ENCODE measurements at places on chromosomes 5 and 9.

DNA sequence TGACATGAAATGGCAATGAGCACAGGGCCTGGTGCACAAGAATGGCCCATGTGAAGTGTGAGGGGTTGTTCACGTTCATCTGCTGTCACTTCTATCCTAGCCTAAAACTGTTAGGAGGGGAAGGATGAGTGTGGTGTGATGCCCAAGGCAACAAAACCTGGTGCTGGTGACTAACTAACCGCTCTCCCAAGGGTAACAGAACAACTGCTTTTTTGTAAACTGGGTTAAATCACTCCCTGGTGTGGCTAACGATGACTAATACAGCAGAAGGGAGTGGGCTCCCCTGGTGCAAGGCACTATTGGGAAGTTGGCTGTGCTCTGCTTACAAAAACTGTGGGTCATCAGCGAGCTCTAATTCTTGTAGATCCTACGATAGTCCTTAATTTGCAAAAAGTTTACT is 103.2 kb upstream of the VCAN start:
- no peak for DNase-seq

- DNase-seq, result no peak
Measured at GRCh38 chr9:79574781-79575180, 3.0 kb downstream of the TLE4 start.

GRCh38 chr9:83937861-83938455 is 16.7 kb upstream of the KIF27 start:
- no peak for DNase-seq

GRCh38 chr5:159324102-159324755 is 6.1 kb downstream of the IL12B start:
- no peak for DNase-seq

- DNase-seq, result no peak
Measured at GRCh38 chr5:54673523-54674225, 156.1 kb downstream of the SNX18 start.

DNA sequence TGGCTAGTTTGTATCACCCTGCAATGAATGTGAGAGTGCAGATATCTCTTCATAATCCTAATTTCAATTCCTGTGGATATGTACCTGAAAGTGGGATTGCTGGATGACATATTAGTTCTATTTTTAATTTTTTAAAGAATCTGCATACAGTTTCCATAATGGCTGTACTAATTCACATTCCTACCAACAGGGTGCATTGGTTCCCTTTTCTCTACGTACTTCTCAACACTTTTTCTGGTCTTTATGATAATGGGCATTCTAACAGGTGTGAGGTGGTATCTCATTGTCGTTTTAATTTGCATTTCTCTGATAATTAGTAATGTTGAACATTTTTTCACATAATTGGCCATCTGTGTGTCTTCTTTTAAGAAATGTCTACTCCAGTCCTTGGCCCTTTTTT is 927.5 kb downstream of the DTWD2 start:
- no peak for DNase-seq

GRCh38 chr9:97710356-97711222 is 13.4 kb upstream of the XPA start:
- no peak for DNase-seq

GRCh38 chr5:103358305-103358995 is 99.9 kb downstream of the MACIR start:
- no peak for DNase-seq

DNA sequence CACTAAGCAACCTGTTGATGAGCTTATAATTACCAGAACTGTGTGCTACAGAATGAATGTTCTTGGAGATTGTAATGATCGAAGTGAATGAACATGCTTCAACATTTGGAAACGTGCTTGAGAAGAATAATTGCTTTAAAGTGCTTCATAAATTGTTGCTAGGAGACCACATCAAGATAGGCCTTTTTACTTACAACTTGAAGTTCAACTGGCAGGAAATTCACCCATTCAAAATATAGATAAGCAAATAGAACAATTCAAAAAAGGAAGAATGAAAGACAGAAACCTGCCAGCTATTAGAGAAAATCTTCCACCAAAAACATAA is 38.0 kb upstream of the SLC44A1 start:
- DNase-seq, result no peak

- DNase-seq, result no peak
Measured at GRCh38 chr9:6960777-6961176, 203.0 kb downstream of the KDM4C start.

DNA sequence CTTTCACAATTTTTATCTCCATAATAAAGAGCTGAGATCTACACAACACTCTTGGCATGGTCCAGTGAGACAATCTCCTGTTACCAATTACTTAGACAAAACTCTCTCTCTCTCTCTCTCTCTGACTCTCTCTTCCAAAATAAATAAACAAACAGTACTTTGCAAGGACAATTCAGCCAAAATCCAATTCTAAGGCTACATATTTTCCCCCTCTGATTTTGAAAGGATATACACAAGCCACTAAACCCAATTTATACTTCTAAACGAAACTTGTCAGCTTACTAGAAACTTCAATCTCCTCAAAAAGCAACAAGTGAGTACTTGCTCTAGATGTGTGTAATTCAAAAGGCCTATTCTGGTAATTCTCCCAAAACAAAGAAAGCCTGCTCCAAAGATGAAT is 26.3 kb upstream of the TNPO1 start:
- DNase-seq, result no peak

- DNase-seq, result no peak
Measured at GRCh38 chr5:31412324-31412723, 119.6 kb downstream of the DROSHA start.

GRCh38 chr9:127509955-127510299 is 58.6 kb downstream of the LRSAM1 start:
- DNase-seq, result no peak

- no peak for DNase-seq
Measured at GRCh38 chr5:123047706-123048105, 11.2 kb upstream of the PPIC start.

DNA sequence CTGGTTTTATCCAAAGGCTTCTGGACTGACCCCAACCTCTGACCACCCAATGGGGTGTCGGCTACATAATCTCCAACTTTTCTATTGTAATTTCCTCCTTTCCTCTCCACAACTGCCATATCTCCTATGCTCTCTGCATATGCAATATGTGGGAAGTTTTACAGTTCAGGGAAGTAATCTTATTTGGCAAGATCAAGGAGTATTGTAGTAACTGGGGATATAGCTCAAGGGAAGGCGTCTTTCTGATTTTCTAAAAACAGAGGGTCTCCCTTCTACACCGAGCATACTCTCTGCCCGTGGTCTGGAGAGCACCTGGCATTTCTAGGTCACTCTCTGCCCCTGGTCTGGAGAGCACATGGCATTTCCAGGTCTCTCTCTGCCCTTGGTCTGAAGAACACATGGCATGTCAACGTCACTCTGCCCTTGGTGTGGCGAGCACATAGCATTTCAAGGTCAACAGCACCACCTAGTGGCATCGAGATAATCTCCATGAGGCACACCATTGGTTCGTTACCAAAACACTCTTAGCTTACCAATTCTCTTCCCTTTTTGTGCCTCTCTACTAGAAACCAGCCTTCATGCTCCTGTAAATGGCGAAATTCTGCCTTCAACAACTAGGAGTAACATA is 616.4 kb upstream of the NUDT12 start:
- DNase-seq, result peak; percentile 51

DNA sequence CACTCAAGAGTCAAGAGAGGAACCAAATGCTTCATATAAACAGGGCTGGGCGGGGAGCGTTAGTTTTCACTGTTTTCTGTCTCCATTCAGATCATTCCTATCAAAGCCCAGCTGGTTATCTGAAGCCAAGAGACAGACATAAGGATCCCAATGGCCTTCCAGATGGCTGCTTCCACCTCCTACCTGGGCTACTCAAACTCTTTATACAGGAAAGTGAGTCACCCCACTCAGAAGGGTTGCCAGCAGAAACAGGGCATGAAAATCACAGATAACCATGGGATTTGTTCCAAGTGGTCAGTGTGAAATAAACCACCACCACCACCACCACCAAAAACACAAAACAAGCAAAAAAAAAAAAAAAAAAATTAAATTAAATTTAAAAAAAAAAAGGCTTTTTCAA is 5.5 kb downstream of the PRSS3 start:
- no peak for DNase-seq

- peak; percentile 28 for DNase-seq
Measured at GRCh38 chr5:115657881-115658233, 32.0 kb upstream of the TMED7 start.

DNA sequence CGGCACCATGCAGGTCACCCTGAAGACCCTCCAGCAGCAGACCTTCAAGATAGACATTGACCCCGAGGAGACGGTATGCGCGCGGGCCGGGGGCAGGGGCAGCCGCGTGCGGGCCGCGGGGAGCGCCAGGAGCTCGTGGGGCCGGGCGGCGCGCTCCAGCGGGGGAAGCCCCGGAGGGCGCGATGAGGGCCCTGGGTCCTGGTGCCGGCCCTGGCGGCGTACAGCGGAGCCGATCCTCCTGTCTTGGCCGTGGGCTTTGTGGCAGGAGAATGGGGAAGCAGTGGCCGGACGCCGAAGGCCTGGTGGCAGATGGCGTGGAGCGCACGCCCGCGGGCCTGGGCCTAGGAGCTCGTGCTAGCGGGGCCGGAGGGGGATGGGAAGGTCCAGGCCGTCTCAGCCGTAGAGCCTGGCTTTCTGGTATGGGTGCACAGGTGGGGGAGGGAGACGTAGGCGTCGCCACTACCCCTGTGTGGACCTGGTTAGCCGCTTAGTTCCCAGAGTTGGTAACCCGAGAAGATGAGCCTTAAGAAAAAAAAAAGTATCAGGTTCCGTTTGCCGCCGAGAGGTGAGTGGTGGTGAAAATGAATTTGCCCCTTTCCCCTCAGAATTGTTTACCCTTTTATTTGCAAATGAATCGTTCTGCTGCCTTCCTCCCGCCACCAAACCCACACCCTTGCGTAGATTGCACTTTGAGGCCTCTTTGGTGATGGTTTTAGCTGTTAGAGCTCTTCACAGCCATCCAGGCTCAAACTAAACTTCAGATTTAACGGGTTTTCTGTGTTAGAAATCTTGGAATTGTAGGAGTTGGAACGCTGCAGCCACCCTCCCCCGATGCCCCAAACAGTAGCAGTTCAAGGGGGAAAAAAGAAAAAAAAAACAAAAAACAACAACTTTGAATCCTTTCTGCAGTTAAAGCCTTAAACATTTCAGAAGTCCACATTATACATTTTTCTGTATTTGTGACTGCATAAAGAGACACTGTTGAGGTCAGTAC is 841 bp downstream of the RAD23B start:
- peak; percentile 13 for DNase-seq

GRCh38 chr5:164431634-164432304 is 926.4 kb downstream of the MAT2B start:
- DNase-seq, result no peak

DNA sequence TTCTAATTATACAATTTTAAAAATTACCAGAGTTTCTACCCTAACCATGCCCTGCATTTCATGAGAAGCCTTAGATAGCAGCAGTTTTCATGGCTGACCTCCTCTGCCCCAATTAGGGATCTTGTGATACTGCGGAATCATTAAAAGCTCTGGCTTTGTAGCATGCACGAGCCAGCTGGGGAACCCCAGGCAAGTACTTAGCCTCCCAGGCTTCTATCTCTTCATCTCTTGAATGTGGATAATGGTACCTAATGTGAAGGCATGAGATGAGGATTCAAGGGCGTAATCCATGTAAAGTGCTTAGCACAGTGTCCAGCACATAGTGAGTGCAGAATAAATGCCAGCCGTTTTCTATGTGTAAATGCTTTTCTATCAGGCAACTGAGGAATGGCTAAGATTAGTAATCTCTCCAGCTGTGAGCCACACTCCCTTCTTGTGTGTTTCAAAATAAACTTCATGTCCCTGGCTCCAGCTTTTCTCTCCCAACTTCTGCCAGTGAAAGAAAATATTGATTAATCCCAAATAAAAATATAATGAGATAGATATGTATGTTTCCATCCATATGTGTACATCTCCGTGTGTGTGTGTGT is 88.4 kb downstream of the APBA1 start:
- no peak for DNase-seq

GRCh38 chr9:13485068-13485596 is 205.6 kb upstream of the MPDZ start:
- DNase-seq, result no peak

DNA sequence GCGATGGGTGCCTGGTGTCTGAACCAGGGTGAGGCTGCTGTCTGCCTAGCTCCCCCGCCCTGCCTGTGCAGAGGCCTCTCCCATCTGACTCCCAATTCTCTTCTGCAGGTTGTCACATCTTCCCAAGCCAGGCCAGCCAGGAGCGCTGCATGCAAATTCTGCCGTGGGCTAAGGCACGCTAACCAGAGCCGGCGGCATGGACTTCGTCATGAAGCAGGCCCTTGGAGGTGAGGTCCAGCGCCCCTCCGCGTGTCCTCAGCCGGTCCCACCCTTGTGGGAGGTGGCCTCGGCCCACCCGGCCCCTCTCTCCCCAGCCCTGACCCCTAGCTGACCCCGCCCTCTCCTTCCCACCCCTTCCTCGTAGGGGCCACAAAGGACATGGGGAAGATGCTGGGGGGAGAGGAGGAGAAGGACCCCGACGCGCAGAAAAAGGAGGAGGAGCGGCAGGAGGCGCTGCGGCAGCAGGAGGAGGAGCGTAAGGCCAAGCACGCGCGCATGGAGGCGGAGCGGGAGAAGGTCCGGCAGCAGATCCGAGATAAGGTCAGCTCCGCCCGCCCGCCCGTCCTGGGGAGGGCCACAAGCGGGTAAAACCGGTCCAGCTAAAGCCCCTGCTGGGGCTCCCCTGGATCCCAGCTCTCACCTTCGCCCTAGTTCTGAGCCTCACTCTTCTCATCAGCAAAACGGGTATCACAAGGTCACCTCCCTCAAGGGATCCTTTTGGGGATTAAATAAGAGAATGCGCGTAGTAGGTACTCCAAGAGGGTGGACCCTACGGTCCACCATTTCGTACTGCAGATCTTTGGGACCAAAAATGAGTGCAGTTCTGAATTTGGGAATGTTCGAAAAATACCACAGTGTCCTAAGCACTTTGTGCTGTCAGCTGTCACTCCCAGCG is 7.4 kb downstream of the CPLX2 start:
- no peak for DNase-seq

GRCh38 chr5:172985596-172985995 is 2.0 kb downstream of the ATP6V0E1 start:
- no peak for DNase-seq

DNA sequence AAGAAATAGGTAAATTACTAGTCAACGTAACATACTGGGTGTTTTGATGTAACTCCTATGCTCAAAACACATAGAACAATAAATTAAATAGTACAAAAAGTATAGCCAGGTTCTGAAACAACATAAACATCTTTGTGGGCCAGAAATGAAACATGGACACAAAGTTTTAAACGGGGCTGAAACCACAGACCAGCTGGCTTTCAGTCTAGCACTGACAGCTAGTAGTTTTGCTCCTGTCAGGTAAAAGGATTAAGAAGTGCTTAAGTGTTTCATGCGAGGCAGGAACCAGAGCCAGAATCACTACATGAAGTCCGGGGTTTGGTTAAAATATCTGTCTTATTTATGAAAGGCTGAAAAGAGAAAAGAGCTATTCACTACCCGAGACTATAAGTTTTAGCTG is 19.5 kb downstream of the DCAF10 start:
- no peak for DNase-seq

DNA sequence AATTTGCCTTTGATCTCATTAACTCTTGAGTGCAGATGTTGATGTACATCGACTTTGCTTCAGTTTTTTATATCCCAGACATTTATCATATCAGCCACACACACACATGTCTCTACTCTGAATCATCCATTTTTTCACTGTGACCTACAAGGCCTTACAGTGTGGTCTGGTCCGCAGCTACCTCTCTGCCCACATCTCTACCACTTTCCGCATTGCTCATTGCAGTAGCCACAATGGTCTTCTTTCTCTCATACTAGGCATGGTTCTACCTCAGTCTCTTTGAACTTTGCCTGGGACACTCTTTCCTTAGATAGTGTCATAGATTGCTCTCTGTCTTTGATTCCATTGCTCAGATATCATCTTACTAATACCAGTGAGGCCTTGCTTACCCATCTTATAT is 87.9 kb upstream of the FSD1L start:
- no peak for DNase-seq

- DNase-seq, result no peak
Measured at GRCh38 chr5:1907616-1908015, 24.9 kb upstream of the IRX4 start.
